Activated T-helper 2 cell treated with anti-CD3 and anti-CD28 coated beads, Interferon-gamma antibody, Interleukin-2, Interleukin-4, amounts not matched to agents 10 μg/mL and 5 μg/mL and 100 μg/mL, durations not matched to agents 14 hours and 24 hours and 36 hours (primary cell): ENCODE measurements at places on chromosomes 2 and 18. TPM values are rescaled to one million over a fixed set of nuclear protein-coding genes. Genes with fewer than 3 reads are reported as not detected.

DNA sequence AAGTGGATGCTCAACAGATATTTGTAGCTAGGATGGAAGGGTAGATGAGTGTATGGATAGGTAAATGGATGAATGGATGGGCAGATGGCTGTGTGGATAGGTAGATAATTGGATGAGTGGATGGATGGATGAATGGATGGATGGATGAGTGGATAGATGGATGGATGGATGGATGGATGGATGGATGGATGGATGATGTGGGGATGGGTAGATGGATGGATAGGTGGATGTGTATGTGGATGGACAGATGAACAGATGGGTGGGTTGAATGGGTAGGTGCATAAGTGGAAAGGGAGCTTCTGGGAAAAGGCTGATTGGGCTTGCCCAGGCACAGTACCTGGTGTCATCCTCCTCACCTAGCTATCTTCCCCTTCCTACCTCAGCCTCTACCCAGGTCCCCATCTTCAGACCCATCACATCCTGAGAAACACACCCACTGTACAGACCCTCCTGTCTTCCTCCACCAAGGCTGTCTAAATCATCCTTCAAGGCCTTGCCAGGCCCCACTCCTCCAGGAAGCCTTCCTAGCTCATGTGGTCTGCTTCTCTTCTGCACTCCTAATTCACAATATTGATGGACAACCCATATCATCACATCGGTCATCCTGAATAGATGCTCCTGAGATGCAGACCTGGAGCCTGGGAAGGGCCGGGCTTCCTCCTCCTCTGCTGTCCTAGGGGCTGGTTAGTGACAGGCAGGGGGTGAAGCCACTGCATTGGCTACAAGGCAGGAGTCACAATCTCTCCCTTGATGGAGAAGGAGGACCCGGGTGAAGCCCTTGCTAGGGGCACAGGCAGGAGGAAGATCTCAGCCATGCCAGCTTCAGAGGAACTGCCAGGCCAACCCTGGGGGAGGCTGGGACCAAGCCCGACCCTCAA lies 49.4 kb downstream of the SMAD7 start:
- no peak for DNase-seq

GRCh38 chr2:127118467-127118866 lies 11.5 kb upstream of the BIN1 start:
- no peak for DNase-seq

DNA sequence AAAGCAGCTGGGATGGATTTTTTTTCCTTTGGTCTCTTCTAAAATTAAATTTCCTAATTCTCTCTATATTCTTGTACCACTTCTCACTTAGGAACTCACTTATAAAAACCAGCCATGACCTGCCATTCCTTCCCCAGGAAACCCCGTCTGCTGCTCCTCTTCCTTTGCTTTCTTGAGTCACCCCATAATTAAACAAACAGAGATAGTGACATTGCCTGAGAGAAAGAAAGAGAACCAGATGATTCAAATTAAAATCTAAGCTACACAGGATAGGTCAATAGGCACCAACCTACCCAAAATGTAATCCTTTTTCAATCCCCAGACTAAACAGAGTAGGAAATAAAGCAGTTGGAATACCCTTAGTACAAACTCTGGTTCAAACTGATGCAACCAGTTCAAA lies 9.7 kb downstream of the STK39 start:
- DNase-seq: no peak

- no peak for DNase-seq
These were observed 53.6 kb upstream of the HNMT start for GRCh38 chr2:137910641-137911040.

- DNase-seq: no peak
These were observed 72.7 kb upstream of the MAP3K20 start for GRCh38 chr2:173002751-173003541.

DNA sequence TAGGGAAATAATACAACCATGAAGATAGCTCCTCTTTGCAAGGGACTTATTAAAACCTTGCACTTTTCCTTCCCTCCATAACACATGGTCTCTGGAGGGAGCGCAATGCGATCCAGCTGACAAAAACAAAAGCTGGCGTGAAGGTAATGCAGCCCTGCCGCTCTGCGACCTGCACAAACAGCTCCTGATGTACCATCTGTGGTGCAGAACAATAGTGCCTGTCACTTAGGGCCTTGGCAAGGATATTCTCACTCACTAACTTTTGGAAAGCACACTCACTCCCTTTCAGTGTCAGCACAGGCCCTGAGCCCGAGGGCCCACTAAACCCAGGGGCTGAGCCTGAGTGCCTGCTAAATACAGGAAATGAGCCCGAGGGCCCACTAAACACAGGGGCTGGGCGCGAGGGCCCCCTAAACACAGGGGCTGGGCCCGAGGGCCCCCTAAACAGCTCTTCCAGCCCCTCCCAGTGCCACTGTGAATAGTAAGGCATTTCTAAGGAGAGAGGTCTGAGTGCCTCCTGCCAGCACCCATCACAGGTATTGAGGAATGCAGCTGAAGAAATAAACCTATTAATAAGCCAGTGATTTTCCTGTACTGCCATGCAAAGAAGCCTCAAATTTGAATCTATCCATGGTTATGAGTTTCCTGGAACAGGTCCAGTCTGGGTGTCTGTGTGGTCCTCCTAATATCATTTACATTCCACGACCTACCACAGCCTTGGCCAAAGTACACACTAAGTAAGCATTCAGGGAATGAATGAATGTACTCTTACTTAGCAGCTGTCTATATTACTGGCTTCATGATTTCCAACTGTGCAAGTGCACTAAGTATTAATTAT lies 9.3 kb downstream of the L3MBTL4 start:
- no peak for DNase-seq

GRCh38 chr2:187986390-187987105 lies 305.1 kb upstream of the GULP1 start:
- no peak for DNase-seq

GRCh38 chr2:204608237-204608939 lies 63.1 kb downstream of the PARD3B start:
- DNase-seq: no peak

DNA sequence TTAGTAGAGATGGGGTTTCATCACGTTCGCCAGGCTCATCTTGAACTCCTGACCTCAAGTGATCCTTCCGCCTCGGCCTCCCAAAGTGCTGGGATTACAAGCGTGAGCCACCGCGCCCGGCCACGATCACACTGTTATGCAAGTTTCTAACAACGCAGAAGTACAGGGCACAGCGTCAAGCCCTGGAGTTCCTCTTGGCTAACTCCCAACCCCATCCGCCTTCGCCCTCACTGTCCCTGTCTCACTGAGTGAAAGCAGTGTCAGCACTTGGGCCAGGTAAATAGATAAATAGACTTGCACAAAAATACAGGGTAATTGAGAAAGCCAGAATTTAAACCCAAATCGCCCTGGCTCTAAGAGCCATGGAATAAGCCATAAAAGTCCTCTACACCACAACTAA lies 111.7 kb downstream of the ACVR1 start:
- no peak for DNase-seq

DNA sequence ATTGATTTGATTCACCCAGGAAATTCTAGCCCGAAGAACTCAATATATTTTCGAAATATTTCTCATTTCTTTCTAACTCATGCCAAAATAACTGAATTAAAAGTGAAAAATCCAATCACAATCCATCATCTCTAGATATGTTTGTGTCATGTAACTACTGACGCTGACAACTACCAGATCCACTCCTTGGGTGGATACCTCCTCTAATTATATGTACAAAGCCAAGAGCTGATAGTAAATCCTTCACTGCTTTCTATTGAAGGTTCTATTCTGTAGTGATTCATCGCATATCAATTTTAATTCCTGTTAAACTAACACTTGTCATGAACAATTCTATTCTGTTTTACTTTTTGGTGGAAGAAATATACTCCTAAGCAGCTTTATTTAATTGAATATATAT lies 1056.6 kb upstream of the NXPH2 start:
- DNase-seq: no peak

- no peak for DNase-seq
These were observed 31.0 kb downstream of the COA5 start for GRCh38 chr2:98577313-98577712.

DNA sequence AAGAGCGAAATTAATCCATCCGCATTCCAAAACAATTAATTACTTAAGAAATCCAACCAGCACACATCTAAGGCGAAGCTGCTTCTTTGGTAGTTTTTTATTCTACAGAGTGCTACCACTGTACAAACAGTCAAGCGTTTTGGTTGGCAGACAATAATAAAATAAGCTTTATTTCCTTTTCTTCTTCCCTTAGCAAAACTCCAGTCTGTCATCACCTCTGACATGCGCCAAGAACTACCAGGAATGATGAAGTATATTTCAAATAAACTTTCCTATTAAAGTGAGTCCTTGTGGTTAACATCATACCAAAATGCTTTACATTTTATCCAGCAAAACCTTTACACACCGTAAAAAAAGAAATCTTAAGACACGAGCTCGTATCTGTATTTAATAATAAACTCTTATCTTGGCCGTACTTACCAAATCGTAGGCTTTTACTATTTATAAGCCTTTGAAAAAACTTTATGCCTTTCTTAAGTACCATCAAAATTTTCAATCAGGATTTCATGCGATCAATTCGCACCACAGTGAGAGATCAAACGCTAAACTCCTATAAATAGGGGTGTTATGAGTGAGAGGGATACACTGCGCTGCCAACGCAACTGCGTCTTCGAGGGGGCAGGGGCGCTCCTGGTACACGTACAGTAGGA lies 1.3 kb downstream of the ATL2 start:
- no peak for DNase-seq

- DNase-seq: no peak
These were observed 26.1 kb downstream of the PKDCC start for GRCh38 chr2:42073739-42074503.

- no peak for DNase-seq
These were observed 68.8 kb upstream of the SPTBN1 start for GRCh38 chr2:54387059-54387991.

GRCh38 chr2:42129947-42130346 lies 39.2 kb upstream of the EML4 start:
- no peak for DNase-seq

GRCh38 chr2:14700753-14701152 lies 68.2 kb downstream of the LRATD1 start:
- DNase-seq: no peak

GRCh38 chr18:24731158-24731557 lies 270.7 kb downstream of the HRH4 start:
- no peak for DNase-seq

- DNase-seq: no peak
These were observed 96.1 kb downstream of the PPP1R1C start for GRCh38 chr2:182081602-182082260.

DNA sequence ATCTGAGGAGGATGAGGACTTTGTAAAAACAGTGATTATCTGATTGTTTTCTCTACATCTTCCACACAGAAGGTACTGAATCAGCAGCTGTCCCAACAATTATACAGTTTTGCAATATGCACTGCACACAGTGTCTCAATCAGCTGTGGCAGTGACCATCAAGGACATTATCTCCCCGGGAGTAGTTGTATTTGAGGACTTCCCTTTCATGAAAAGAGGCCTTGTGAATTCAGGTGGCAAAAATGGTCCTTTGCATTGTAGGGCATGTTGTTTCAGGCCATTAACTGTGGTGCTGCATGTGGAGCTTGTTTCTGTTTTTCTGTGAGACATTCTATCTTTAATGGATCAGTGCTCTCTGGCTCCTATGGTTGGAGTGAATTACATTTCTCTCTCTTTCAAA lies 779.4 kb upstream of the FSHR start:
- DNase-seq: no peak

DNA sequence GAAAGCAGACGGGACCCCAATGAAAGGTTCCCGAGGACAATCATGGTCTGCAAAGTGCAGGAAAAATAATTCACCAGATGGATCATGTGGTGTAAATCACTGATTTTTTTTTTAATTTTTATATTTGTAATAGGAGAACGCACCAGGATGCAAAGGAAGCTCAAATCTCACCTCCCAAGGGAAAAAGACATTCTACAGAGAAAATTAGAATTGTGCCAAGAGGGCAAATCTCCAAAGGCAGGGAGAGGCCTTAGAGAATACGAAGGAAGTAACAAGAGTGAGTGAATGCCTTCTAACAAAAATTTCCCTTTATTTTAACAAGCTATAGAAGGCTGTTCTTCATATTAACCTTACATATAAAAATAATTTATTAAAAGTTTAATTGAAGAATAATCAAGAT lies 90.9 kb downstream of the ANKRD44 start:
- no peak for DNase-seq

- no peak for DNase-seq
These were observed 1.5 kb downstream of the ACSL3 start for GRCh38 chr2:222862106-222862908.

TRPM8 gene
- total RNA-seq: not detected in 2 replicates

VIT gene
- total RNA-seq: not detected in 2 replicates

ERMN gene
- 1.9 and 2.0 TPM in 2 replicates for total RNA-seq

SCYGR4 gene
- total RNA-seq: not detected in 2 replicates

CAPN14 gene
- 0.18 and 0.27 TPM in 2 replicates for total RNA-seq

REG3A gene
- total RNA-seq: not detected in 2 replicates

AQP12B gene
- total RNA-seq: not detected in 2 replicates

CTAGE1 gene
- total RNA-seq: 0.07 TPM in 1 of 2 replicates, not detected in the other

DTNA gene
- 0.73 TPM in 1 of 2 replicates, not detected in the other for total RNA-seq
